ENCODE measurements at places on chromosomes 3 and 15.

- no peak for DNase-seq
These were observed 66.0 kb downstream of the FLNB start for GRCh38 chr3:58074116-58074715.

DNA sequence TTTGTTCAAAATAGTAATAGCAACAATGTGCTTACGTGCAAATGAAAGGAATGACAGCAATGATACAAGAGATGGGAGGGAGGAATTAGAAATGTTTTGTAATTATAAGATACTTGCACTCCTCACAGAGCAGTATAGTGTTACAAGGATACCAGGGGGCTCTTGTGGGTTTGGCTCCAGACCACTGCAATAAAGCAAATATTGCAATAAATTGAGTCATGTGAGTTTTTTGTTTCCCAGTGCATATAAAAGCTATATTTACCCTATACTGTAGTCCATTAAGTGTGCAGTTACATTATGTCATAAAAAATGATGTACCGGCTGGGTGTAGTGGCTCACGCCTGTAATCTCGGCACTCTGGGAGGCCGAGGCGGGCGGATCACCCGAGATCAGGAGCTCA is 864.3 kb downstream of the NSUN3 start:
- DNase-seq = no peak

GRCh38 chr15:64507293-64507802 is 47.0 kb downstream of the ZNF609 start:
- peak; percentile 10 for DNase-seq

DNA sequence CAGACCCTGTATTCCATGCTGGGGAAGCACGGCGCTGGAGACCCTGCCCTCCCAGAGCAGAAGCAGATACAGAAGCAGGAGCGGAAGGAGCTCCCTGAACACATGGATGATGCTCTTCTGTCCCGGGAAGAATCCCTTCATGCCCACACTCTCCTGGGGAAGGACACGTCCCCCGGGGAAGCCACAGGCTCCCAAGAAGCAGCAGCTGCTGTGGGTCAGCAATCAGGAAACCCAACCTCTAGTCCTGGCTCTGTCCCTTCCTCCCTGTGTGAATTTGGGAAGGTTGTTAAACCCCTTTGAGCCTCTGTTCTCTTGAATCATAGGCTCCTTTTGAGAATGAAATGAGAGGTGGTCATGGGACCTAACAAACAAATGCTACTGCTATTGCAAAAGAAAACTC is 176.2 kb upstream of the TPM1 start:
- no peak for DNase-seq

GRCh38 chr15:61034678-61035291 is 194.3 kb downstream of the RORA start:
- no peak for DNase-seq

DNA sequence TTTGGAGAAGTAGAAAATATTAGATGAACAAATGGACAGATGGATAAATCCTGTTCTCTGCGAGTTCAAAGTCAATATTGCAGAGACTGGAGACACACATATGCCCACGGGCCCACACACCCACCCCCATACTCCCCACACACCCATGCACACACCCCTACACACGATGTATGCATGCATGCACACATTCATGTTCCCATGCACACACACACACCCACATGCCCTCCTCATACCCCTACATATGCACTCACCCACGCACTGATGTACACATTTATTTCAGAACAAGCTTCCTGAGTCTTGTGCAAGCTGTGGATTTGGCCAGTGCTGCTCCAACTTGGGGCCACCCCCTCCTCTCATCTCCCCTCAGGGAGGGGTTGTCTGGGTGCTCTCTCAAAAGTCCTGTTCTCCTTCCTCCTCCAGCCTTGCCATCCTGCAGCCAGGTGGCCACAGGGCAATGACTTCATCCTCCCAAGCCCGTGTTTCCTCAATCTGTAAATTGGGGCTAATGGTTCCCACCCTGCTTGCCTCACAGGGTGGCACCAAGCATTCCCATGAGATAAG is 16.4 kb downstream of the MAPKAPK3 start:
- DNase-seq = no peak

- DNase-seq = no peak
These were observed 31.1 kb downstream of the PLXND1 start for GRCh38 chr3:129575233-129575996.

GRCh38 chr15:86837294-86838061 is 757.8 kb downstream of the AGBL1 start:
- no peak for DNase-seq

DNA sequence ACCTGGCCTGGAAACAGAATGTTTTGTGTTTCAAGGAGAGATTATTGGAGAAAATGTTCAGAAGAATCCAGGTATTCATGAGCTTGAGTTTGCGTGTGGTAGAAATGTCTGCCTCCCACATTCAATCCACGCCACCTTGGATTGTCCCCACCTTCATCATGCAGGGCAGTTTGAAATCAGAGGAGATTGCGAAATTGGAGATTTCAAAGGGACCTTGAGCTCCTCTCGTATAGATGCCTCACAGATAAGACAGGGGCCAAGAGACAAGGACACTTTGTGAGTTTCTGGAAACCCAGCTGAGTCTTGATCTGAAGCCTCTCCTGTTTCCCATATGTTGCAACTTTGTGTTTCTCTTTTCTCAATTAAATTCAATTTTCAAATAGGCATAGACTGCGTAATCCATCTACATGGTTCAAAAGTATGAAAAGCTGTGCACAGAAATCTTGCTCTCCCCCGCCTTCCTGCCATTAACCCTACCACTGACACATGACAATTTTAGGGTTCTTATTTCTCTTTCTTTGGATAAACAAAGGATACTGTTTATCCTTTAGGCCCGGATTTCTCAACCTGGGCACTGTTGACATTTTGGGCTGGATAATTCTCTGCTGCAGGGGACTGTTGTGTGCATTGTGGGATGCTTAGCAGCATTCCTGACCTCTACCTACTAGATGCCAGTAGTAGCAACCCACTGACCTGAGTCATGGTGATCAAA is 53.8 kb downstream of the CMTM8 start:
- DNase-seq = no peak

GRCh38 chr15:64017082-64017588 is 29.1 kb downstream of the DAPK2 start:
- DNase-seq = peak; percentile 95

DNA sequence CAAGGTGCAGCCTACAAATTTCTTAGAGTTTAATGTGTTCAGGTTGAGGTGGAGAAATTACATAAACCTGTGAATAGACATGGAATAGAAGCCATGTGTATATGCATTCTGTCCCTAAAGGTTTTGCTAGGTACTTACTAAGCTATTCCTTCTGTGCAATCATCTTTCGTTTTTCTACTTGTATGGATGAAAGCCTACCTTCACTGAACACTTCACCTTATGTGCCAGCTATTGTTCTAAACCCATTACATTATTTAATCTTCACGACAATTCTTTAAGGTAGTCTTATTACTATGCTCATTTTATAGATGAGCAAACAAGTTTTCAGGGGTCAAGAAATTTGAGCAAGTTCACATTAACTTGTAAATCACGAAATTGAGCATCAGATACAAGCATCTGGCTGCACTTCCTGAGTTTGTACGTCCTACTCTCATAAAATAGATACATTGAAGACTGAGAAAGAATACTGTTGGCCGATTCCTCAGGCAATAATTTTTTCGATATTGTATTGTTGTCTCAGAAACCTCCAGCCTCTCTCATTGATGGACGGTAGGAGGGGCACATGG is 635 bp upstream of the RCN2 start:
- no peak for DNase-seq

DNA sequence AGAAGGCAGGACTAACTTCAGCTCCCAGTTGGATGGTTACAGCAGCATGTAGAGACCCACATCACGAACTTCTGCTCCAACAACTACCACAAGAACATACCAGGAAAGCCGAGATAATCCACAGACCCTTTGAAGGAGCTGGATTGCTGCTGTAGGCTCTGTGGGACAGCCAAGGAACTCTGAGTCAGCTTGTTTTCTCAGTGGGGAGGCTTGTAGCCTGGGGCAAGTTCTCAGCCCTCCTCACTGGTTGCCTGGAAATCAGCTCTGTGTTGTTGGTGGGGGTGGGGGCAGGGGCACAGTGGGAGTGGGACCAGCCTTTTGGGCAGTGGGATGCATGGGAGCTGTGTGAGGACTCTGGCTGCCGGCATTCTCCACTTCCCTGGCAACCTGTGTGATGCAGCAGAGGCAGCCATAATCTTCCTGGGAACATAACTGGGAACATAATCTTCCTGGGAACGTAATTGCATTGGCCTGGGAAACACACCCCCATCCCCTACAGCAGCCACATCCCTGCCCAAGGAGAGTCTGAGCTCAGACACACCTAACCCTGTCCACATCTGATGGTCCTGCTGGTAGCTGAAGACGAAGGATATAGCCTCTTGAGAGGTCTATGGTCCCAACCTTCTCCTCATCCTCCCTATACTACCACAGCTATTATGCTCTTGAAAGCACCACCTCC is 153.1 kb downstream of the PEAK1 start:
- peak; percentile 35 for DNase-seq

DNA sequence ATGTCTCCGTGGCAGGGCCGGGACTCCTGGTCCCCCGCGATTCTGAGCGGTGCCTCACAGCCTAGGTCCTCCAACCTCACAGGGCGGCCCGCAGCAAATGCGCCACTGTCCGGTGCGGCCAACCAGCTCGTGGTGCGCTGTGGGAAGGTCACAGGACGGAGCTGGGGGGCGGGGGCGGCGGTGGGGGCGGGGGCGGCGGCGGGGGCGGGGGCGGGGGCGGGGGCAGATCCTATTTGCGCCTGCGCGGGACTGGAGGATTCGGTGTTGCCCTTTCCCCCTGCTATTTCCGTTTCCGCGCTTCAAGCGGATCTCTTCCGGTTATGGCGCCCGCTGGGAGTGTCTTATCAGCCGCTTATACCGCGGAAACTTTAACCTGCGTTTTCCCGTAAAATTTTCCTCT is 106.7 kb upstream of the SNRPN start:
- no peak for DNase-seq

GRCh38 chr3:4250064-4250463 is 53.1 kb upstream of the SETMAR start:
- DNase-seq = no peak

GRCh38 chr3:122390665-122391064 is 6.7 kb downstream of the FAM162A start:
- no peak for DNase-seq

DNA sequence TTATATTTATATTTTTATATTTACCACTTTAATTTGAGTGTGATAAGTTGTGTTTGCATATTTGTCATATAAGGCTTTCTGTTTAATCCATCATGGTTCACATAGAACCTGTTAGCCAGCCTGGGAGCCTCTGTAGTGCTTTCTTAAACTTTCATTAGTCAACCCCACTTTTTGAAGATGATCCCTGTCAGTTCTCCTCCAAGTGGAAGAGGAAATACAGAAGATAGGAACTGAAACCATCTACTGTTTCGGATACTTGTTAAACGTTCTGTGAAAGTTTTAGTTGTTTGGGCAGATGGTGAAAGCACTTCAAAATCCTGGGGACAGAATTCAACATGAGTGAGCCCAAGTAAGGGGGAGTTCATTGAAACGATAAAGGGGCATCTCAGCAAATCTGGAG is 4.6 kb upstream of the SAMMSON start:
- DNase-seq = no peak

- DNase-seq = no peak
These were observed 16.2 kb upstream of the CERS3 start for GRCh38 chr15:100544946-100545345.

- no peak for DNase-seq
These were observed 16.8 kb downstream of the PAQR5 start for GRCh38 chr15:69315402-69316110.

DNA sequence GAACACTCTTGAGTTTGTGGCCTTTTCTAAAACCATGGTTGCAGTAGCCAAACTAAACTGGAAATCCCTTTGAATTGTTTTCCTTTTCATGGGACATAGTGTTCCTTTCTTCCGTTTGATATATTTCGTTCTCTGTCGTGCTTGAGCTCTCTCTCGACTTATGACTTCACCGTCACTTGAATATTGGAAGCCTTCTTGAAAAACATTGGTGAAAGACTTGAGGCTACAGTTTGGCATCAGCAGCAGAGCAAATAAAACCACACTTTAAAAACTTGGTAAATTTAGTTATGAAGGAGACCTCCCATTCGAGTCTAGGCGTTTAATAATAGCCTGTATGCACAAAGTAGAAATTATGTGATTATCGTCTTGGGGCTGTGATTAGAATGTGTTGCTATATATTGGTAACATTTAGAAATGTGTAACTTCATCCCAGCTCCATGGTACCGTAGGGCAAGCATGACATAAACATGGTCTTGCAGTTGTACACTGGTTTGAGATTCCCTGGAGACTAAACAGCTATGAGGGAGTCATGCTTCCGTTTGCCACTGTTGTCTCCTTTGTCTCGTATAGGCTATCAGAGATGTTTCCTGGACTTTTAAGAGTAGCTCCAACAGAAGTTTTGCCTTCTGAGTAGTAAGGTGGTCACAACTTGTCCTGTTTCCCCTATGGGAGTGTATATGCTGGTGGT is 122.3 kb downstream of the PTPRG start:
- DNase-seq = peak; percentile 54

DNA sequence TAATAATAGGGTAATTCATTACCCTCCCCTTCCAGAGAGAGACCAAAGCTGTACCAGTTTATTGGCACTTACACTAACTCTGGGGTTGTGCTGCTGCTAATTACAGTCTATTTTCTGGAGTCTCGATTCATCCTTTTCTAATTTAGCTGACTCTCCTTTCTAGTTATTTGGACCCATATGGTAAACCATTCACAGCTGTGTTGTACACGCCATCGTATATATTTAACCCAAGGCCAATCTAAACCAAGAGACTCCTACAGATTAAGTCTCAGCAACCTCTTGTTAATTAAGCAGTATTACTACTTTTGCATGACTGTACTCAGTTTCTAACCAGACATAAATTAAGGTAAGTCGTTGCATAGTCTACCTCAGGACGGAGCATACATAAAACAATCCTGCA is 22.5 kb downstream of the ANXA2 start:
- DNase-seq = no peak

Measured in bronchial epithelial cell (primary cell).